ENCODE measurements at places on chromosomes 16 and 17. TPM values are rescaled to one million over a fixed set of nuclear protein-coding genes. Genes with fewer than 3 reads are reported as not detected.

ZNF688 gene
- total RNA-seq = 23.5 TPM

DNA sequence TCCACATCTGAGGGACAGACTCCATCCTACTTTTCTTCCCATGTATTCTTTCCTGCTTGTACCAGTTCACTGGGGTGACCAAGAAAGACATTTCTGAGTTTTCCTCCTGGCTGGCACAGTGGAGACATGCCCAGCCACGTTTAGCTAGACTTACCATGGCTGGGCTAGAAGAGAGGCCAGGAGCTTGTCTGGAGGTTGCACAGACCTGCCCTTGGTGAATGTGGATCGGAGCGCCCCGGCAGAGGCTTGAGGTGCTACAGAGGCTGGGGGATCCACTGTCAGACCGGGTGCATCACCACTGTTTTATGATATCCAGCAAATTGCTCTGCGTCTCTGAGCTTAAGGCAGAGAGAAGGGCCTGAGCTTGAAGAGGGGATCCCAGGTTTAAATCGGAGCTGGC is 3.5 kb downstream of the IL4R start:
- no peak for DNase-seq

- no peak for DNase-seq
These were observed 19.2 kb downstream of the NDUFAF8 start for GRCh38 chr17:81258292-81258691.

- no peak for DNase-seq
These were observed 98.6 kb upstream of the CHMP6 start for GRCh38 chr17:80892900-80893603.

- peak; percentile 83 for DNase-seq
These were observed 32.2 kb downstream of the BAHCC1 start for GRCh38 chr17:81427173-81428120.
